ENCODE measurements at places on chromosomes 5 and 9.

GRCh38 chr5:68839019-68839552 lies 254.7 kb upstream of the SLC30A5 start:
- no peak for DNase-seq

DNA sequence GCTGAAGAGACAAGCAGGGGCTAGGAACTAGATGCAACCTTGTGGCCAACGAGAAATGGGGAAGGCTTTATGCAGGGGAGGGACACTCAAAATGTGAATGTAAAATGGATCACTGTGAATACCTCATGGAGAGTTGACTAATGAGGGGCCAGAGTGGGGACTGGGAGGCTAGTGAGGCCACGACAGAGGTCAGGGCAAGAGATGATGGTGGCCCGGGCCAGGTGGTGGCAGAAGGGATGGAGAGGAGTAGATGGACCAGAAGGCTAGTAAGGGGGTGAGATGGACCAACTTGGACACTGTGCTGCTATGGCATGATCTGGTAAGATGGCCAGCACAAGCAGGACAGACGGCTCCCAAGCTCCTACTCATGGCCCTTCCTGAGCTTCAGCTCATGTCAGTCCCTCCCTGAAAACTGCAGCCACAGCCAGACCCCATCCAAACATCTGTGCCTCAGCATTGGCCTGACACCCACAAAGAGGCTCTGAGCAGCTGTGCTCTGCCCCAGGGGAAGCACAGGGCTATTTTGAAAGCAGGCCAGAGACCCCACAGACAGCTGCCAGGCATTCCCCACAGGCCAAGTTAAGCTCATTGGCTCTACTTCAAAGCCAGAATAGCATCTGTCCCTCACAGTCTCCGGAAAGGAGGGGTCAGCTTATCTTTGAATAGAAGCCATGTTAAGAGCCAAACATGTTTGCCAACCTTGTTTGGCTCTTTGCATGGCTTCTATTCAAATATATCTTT lies 22.1 kb downstream of the P4HA2 start:
- DNase-seq, result no peak

DNA sequence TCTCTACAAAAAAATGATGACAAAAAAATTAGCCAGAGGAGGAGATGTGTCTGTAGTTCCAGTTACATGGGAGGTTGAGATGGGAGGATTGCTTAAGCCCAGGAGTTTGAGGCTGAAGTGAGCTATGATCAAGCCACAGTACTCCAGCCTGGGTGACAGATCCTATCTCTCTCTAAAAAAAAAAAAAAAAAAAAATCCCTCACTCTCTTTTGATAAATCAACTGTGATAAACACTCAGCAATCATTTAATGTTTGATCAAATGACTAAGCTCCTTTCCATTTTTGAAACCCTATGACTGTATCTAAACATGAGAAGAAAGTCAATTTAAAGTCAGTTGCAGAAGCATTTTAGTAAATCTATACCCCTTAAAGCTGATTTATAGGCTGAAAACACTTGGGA lies 112.1 kb upstream of the IL6ST start:
- no peak for DNase-seq

- DNase-seq, result no peak
These were observed 18.4 kb upstream of the ERGIC1 start for GRCh38 chr5:172815631-172816030.

DNA sequence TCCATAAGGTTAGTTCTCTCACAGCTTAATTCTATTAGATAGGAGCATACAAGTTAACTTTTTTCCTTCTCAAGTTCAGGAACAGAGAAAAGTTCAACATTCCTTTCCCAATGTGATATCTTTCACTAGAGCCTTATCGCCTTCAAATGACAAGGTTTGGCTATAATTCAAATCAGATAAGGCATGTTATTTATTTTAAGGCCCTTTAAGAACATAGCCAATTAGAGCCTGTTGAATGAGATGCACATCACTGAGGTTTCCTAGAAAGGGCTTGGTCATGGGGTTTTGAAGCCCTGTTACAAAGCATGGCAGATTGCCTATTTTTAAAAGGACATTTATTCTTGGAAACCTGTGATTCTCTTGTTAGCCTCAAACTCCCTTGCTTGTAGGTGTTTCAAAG lies 123.4 kb downstream of the BASP1 start:
- no peak for DNase-seq

GRCh38 chr5:1156033-1156753 lies 44.3 kb upstream of the SLC12A7 start:
- no peak for DNase-seq

GRCh38 chr9:120643061-120643460 lies 63.1 kb upstream of the CDK5RAP2 start:
- DNase-seq, result no peak
